ENCODE measurements at places on chromosomes 7 and 10.

DNA sequence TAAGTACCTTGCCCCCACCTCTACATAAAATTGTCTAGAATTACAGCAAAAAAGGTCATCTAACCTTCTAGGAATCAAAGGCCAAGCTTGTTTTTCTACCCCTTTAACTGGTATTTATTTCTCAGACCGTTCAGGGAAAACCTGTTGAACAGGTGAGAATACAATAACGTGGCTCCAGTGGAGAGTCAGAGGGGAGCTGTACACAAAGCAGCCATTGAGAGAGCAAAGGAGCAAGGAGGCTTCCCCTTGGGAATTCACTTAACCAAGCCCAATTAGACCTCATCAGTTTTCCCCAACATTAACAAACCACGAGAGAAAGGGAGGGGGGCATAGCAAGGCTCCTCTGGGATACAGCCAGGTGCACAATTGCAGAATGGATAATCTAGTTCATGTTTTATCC, 101.9 kb downstream of the ELMO1 start:
- DNase-seq = no peak

- no peak for DNase-seq
Observed at GRCh38 chr10:116630020-116630419, 9.3 kb downstream of the PNLIPRP2 start.

GRCh38 chr10:28947171-28947570, 269.9 kb downstream of the BAMBI start:
- DNase-seq = no peak

DNA sequence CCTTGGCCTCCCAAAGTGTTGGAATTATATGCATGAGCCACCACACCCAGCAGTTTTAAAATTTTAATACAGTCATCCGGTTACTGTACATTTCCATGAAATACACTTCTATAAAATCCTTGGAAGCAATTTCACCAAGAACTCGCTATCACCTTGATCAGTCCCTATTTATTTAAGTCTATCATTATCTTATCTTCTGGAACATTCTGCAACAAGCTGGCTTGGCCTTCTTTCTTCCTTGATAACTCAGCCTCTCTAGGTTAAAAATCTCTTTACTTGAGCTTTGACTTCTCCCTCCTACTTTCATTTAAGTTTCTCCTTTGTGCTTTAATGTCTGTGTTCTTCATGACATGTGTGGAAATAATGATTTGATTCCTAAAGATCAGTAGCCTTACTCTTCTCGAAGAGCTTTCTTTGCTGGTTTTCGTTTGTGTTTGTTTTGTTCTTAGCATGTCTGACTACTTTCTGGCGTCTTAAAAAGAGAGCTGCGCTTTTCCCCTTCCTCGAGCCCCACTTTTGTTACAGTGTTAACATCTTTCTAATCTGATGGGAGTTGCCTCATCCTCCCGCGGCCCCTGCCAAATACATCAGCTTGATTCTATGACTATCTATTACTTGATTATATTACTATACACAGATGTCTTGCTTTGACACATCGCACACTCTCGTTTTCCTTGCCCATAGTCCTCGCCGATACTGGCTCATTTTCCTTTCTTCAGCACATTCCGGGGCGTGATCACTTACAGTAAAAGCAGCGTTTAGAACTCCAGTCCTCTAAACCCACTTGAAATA, 11.1 kb upstream of the CALML5 start:
- no peak for DNase-seq
